Body of pancreas (tissue), 4 donors: ENCODE measurements at places on chromosomes 11 and 22. TPM values are rescaled to one million over a fixed set of nuclear protein-coding genes. Genes with fewer than 3 reads are reported as not detected.
A peak's percentile ranks its signal among the peaks of the same experiment; 100 is the strongest.

- peak; percentile 69 for DNase-seq
- no peaks in the 10 kb centered on the region for H3K4me1 ChIP-seq
- H3K27ac ChIP-seq = no peak overlapping the region
- no peak overlapping the region for H3K4me3 ChIP-seq
These were observed 14.7 kb downstream of the GGA1 start for GRCh38 chr22:37623075-37624016.

DNA sequence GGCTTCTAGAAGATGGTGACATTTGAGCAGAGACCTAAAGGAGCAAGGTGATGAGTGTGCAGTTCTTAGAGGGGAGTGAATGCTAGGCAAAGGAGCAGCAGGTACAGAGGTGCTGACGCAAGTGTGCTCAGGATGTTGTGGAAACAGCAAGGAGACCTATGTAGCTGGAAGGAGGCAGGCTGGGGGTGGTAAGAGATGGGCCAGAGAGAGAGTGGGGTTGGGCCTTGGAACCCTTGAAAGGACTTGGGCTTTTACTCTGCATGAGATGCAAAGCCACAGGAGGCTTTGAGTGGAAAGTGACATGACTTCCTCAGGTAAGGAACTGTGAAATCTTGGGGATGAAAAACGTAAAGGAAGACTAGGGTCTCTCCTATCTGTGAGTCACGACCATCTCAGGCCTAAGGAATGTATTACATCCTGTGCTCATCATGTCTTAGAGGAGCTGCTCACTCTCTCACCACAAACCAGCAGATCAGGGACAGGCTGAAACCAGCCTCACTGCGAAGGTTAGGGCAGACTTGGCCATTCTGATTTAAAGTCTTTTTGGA is 65.4 kb downstream of the MICAL2 start:
- DNase-seq = no peak
- H3K27ac ChIP-seq = no peak overlapping the region
- no peaks in the 10 kb centered on the region for H3K27me3 ChIP-seq

DNA sequence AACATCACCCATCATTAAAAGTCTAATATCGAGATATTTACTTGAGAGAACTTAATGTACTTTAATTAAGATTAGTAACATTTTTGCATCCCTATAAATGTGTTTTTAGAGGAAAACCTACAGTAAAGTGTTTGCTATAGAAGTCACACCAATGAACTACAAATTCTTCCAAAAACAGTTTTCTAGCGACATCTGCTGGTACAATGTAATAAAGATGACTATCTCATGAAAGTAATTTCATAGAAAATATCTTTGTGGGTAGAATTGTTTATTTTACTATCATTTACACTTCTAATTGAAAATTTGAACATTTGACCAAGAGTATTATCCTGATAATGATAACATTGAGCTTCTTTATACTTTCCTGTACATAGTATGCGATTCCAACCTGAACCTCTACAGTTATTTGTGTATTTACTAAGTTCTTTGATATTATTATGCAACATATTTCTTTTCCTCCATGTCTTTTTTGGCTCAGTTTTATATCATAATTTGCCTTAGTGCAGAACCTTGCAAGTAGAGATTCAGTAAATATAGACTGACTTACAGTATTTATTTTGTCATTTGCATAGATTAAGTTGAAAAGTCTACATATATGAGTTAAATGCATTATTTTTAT is 252.7 kb downstream of the TMEM135 start:
- no peak overlapping the region for H3K4me3 ChIP-seq
- no peaks in the 10 kb centered on the region for H3K4me1 ChIP-seq
- H3K27ac ChIP-seq = no peak overlapping the region
- no peaks in the 10 kb centered on the region for H3K27me3 ChIP-seq
- no peaks in the 10 kb centered on the region for H3K36me3 ChIP-seq

- no peak for DNase-seq
- H3K27me3 ChIP-seq = no peaks in the 10 kb centered on the region
- H3K36me3 ChIP-seq = no peaks in the 10 kb centered on the region
- no peak overlapping the region for H3K4me3 ChIP-seq
- no peaks in the 10 kb centered on the region for H3K4me1 ChIP-seq
- no peak overlapping the region for H3K27ac ChIP-seq
These were observed 44.0 kb downstream of the KIAA1671 start for GRCh38 chr22:24996420-24996952.

- no peaks in the 10 kb centered on the region for H3K36me3 ChIP-seq
- H3K27me3 ChIP-seq = no peaks in the 10 kb centered on the region
- H3K4me3 ChIP-seq = no peak overlapping the region
- H3K27ac ChIP-seq = no peak overlapping the region
- peaks cover 40% of the 10 kb centered on the region for H3K4me1 ChIP-seq
These were observed 389.8 kb downstream of the TBC1D22A start for GRCh38 chr22:47152236-47152635.

- H3K36me3 ChIP-seq = no peaks in the 10 kb centered on the region
- DNase-seq = no peak
- no peak overlapping the region for H3K4me3 ChIP-seq
- peaks cover 79% of the 10 kb centered on the region for H3K4me1 ChIP-seq
- H3K27me3 ChIP-seq = no peaks in the 10 kb centered on the region
These were observed 13.8 kb downstream of the UQCR10 start for GRCh38 chr22:29780748-29781676.

The PRR33 gene
- total RNA-seq = not detected

The ELFN2 gene
- 1.6 TPM for total RNA-seq
